ENCODE measurements at places on chromosomes 3 and 15. TPM values are rescaled to one million over a fixed set of nuclear protein-coding genes. Genes with fewer than 3 reads are reported as not detected.

Gene ADPRH
- 2.9 TPM for total RNA-seq

Gene ILDR1
- not detected for total RNA-seq

Gene RPL22L1
- total RNA-seq: 284 TPM

Gene SH2D7
- not detected for total RNA-seq

Gene CCDC191
- 1.9 TPM for total RNA-seq

Gene CMSS1
- 55.5 TPM for total RNA-seq

Gene TNFAIP8L3
- total RNA-seq: 3.9 TPM

Gene VEPH1
- total RNA-seq: 0.10 TPM

Gene FEZF2
- total RNA-seq: not detected

Gene EFCAB12
- total RNA-seq: 0.47 TPM

Gene IMPG2
- not detected for total RNA-seq

Gene ELP6
- 26.7 TPM for total RNA-seq

Gene GADL1
- total RNA-seq: not detected

Gene CTXN2
- 0.04 TPM for total RNA-seq

Gene GOLGA8B
- total RNA-seq: 16.5 TPM
